HTR-8/SVneo (cell line): ENCODE measurements at places on chromosomes 1 and 21.

- DNase-seq: no peak
Observed at GRCh38 chr1:116871779-116872146, 38.0 kb upstream of the PTGFRN start.

DNA sequence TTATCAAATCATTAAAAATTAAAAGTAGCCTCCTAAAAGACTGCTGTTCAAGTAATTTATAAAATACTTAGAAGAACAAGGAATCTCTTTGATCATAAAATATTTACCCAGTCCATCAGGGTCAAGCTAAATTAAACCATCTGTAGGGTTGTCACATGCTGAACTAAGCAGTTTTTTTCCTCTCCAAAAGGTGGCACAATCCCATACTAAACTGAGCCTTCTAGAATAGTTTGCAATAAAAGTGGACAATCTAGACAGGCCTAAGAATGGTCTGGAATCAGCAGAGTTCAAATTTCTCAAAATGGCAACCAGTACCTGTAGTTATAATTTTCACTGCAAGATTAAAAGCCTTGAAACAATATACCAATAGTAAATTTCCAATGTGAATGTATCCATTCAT, 194.8 kb downstream of the EIF4G3 start:
- DNase-seq: peak; percentile 10

- peak; percentile 20 for DNase-seq
Observed at GRCh38 chr21:32597205-32597604, 11.9 kb upstream of the TCP10L start.

DNA sequence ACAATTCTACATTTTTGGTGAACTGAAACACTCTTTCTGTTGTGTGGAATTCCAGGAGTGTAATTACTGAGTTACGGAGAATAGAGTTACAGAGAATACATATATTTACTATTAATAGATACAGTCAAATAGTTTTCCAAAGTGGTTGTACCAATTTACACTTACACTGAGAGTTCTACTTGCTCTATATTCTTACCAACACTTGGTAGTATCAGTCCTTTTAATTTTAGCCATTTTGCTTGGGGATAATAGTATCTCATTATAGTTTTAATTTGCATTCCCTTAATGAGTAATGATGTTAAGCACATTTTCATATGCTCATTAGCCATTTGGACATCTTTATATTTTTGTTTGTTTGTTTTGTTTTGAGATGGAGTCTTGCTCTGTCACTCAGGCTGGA, 28.9 kb downstream of the AGO4 start:
- no peak for DNase-seq

- DNase-seq: no peak
Observed at GRCh38 chr1:3105167-3105863, 36.3 kb downstream of the PRDM16 start.

DNA sequence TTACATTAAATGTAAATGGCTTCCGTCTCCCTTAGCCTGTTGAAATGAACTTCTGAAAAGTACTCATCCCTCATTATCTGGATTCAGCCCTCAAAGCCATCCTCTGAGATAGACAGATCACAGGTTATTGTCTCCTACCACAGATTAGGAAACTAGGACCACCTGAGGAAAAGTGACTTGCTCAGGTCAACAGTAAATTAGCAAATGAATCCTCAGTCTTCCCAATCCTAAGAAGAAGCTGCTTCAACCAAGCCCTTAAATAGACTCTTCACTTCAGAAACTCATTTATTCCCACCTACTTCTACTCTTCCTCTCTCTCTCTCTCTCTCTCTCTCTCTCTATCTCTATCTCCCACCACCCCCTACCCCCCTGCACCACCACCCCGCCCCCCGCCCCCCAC, 152.3 kb downstream of the DMRTA2 start:
- no peak for DNase-seq

DNA sequence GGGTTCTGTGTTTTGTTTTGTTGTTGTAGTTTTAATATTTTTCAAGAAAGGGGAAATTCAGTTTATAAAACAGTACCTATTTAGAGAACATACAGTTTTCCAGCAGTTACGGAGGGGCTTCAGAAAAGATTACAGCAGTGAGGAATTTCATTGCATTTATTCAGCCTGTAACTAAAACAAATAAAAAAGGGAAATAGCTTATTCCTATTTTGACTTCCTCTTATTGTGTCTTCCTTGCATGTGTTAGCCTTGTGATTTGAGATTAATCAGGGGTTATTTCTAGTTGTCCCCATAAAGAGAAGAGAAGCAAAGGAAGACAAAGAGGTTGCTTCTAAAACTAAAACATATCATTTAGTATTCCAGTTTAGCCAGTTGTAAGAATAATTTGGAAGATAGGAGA, 35.0 kb downstream of the CTTNBP2NL start:
- DNase-seq: no peak

- DNase-seq: no peak
Observed at GRCh38 chr1:29708381-29708780, 472.1 kb downstream of the PTPRU start.

GRCh38 chr1:116382321-116382720, 9.3 kb downstream of the ATP1A1 start:
- DNase-seq: no peak

GRCh38 chr21:26470351-26471098, 102.6 kb downstream of the CYYR1 start:
- DNase-seq: no peak

DNA sequence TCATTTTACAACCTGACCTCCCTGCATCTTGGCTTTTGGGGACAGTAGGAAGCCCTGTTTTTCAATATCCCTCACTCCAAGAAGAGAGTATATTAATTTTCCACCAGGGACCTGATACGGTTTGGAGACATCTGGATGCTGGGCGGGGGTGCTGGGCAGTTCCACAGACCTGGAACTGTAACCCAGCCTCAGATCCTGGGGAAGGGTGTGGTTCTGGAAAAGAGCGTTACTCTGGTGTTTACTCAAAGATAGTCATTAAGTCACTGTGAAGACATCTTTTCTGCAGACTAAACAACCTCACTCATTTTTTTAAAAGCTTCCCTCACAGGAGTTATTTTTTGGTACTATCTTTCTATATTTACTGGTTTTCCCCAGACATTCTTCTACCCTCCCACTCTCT, 189.8 kb downstream of the CLIC6 start:
- no peak for DNase-seq

DNA sequence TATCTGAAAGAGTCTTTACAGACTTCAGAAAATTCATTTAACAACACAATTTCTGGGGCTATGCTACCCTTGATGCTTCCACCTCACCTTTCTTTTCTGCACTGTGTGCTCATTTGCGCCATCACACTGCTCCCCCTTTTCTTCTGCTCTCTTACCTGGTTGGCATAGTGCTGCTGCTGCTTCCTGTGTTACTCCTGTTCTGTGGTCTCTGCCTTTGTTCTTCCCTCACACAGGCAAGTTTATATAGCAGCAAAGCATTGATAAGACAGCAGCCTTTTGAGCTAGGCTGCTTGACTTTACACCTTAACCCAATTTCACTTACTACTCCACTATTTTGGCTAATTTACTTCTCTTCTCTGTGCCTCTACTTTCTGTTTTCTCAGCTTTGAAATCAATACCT, 18.3 kb downstream of the SGIP1 start:
- DNase-seq: no peak

GRCh38 chr1:94946886-94947285, 20.0 kb upstream of the CNN3 start:
- DNase-seq: no peak

GRCh38 chr1:172537827-172538391, 5.0 kb downstream of the SUCO start:
- DNase-seq: no peak

- DNase-seq: no peak
Observed at GRCh38 chr21:44294391-44295162, 5.3 kb upstream of the PFKL start.

DNA sequence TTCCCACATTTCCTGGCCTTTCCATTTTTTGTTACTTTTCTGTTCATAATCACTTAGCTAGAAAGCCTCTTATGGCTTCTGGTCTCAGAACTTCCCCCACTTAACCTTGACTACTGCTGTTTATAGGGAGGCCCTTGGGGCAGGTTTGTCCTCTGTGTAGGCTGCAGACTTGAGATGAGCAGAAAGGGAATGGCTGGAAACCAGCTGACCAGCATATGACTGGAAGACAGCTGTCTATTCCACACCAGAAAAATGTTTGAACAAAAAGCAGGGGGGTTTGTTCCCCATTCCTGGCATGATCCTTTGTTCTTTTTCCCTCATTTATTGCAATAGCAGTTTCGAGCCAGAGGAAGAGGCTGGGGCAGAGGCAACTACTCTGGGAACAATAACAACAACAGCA, 4.9 kb upstream of the SH3D21 start:
- no peak for DNase-seq

DNA sequence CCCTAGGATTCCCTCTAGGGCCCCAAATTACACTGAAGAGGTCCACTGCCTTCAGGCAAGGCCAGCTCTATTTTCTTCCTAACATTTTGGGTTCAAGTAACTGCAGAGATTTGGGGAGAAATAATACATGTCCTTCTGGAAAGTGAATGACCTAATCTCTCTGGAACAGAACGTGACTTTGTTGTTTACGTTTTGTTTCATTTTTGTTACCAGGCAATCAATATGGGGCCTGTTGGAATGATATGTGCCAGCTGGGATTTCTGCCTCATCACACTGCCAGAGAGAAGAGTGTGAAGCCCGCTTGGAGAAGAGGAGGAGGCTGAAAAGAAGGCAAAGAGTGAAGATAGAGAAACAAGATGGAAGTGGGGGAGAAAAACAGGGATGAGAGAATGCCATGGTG, 116.7 kb downstream of the FASLG start:
- DNase-seq: no peak

DNA sequence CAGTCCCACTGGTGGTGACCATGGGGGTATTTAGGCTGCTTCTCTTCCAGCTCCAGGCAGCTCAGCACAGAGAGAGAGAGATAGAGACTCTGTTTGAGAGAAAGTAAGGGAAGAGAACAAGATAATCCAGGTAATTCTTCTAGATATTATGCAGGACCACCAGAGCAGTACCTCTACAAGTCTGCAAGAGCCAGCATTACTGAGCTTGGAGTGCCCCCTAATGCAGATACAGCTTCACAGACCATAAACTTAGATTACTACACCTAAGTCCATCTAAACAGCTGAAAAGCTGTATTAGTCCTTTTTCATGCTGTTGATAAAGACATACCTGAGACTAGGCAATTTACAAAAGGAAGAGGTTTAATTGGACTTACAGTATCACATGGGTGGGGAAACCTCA, 570.3 kb downstream of the LRRIQ3 start:
- no peak for DNase-seq

DNA sequence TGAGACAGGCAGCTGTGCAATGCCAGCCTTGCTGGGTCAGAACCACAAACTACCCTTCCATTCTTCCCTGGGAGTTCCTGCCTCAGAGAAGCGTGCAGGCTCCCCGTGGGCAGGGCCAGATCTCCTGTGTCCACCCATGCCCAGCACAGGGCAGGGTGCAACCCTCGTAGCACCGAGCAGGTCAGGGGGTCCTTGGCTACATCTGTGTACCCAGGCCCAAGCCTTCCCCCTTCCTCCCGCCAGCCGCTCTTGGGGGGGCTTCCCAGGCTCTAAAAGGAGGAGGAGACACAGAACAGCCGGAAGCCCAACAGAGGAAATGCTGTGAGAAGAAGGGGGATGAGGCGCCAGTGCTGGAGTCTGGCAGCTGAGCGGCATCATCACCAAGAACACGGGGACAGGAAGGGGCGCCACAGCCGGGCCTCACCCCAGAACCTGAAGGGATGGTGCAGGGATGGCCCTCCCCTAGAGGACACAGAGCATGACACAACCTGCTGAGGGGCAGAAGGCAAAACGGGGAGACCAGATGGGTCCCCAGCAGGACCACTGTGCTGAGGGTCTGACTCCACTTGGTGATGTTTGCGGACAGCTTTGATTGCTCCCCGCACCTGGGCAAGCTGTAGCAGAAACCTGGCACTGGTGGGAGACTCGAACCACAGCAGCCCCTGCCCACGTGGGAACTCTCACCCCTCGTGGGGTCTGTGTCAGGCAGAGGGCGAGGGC, 233.2 kb downstream of the NPHP4 start:
- no peak for DNase-seq

- DNase-seq: no peak
Observed at GRCh38 chr1:179303200-179303785, 9.7 kb downstream of the SOAT1 start.

DNA sequence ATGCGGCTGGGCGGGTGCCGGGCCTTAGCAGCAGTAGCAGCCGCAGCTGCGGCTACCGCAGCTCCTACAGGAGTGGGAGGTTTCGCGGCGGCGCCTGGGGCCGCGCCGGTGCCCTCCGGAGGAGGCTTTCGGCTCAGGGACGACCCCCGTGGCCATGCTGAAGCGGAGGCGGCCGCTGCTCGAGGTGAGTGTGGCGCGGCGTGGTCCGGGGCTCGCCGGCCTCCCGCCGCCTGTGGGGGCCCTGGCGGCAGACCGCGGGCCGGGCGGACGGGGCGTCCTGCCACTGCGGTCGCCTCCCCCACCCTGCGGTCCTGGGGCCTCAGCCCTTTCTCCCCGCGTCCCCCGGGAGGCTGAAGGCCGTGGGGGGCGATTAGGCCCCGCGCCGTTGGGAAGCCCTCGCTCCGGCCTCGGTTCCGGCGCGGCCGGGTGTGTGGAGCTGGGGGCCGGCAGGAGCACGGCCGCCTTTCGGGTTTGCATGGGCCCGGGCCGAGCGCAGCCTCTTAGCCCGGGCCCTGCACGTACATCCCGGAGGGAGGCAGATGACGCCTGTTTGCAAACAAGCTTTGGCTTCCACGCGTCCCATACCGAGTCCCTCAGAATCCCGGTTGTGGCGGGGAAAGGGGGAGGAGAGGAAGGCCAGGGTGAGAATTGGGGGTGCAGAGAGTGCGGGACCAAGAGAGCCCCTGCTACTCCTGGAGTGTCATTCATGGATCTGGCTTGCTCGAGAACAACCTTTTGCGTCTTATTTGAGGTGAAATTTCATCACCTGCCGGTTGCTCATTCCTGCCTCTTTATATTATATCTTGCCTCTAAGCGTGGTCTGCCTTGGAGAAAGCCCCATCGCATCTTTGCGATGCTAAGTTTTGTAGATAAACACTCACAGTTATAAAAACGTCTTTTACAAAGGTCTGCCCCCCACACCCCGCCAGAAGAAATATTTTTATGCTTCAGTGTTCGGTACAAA, 613 bp downstream of the ZFYVE9 start:
- DNase-seq: peak; percentile 20
